GM19239 (cell line): ENCODE measurements at places on chromosomes 4 and X.

DNA sequence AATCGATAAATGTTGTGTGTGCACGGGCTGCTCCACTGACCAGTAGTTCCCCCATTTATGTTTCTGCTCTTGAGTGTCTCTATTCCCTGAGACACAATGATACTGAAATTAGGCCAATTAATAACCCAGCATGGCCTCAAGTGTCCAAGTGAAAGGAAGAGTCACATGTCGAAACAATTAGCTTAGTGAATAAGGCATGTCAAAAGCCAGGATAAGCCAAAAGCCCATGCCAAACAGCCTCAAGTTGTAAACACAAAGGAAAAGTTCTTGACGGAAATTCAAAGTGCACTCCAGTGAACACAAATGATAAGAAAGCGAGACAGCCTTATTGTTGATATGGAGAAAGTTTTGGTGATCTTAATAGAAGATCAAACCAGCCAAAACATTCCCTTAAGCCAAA is 167.1 kb upstream of the C1QTNF7 start:
- DNase-seq: no peak

GRCh38 chr4:16717266-16717970 is 181.0 kb downstream of the LDB2 start:
- DNase-seq: no peak

- no peak for DNase-seq
Measured at GRCh38 chrX:136353526-136354093, 52.8 kb downstream of the ADGRG4 start.

DNA sequence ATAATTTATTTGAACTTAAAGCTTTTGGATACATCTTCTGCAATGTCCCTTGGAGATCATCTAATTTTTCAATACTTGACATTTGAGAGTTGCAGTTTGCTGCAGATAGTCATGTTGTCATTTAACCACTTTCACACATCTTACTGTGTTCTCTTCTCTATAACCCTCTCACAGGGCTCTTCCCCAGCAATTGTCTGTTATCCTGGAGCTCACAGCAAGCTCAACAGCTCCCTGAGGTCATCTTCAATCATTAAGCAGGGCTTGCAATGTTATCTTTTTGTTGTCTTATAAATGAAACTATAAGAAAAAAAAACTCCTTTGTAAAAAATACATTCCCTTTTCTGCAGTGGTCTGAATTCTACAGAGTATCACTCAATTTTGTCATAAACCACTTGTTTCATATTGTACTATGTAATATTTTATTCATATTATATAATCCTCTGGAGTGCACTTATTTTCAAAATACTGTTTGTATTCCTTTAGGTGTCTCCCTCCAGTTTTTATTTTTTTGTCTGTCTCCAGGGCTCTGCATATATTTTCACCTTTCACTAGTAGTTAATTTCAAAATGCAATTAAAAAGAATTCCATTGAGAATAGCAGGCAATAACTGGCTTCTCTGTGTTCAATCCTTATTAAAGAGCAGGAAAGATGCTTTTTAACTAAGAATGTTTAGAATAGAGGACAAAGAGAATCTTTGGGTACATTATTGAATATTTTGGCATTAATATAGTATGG is 106.3 kb upstream of the ARSJ start:
- no peak for DNase-seq

DNA sequence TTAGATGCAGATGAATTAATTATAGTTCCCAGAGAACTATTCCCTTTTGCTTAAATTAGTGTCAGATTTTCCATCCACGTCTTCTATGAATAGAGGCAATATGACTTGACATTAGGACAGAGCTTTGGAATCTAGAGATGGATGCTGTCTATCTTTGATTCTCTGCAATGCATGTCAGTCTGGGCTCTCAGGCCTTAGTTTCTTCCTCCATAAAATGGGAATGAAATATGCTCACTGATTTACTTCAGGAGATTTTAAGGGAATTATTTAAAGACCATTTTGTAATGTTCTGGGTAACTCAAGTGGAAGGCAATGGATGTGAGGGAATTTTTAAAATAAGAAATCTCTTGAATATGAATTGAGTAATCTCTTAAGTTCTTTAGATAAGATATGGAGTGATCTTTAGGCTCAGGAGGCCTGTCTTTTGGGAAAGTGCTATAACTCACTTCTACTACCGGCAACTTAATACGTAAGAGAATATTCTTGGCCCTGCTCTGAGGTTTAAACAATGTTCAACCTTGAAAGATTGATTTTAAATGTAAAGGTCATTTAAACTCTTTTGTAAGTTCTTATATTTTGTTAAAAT is 29.0 kb downstream of the MGST2 start:
- no peak for DNase-seq

DNA sequence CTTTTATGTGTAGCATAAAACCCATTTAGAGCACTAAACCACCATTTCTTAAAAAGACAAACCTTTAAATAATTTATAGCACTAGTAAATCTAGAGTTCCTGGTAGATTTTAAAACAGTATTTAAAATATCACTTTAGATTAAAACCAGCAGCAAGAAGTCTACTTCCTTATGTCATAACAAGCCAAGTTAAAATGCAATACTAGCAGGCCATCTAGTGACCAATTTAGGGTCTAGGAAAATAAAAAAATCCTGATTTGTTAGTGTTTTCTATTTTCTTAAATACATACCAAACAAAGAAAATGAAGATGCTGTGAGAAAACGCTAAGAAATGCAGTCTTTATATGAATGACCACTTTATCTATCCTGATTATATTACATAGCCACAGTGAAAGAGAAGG is 53.9 kb downstream of the PAPSS1 start:
- DNase-seq: no peak

- DNase-seq: no peak
Measured at GRCh38 chr4:160406263-160406825, 1303.5 kb downstream of the RAPGEF2 start.

GRCh38 chr4:107876099-107876498 is 51.4 kb downstream of the SGMS2 start:
- no peak for DNase-seq

GRCh38 chr4:111234939-111235338 is 612.1 kb upstream of the PITX2 start:
- DNase-seq: no peak

- DNase-seq: no peak
Measured at GRCh38 chr4:108097990-108098553, 70.7 kb downstream of the LEF1 start.

DNA sequence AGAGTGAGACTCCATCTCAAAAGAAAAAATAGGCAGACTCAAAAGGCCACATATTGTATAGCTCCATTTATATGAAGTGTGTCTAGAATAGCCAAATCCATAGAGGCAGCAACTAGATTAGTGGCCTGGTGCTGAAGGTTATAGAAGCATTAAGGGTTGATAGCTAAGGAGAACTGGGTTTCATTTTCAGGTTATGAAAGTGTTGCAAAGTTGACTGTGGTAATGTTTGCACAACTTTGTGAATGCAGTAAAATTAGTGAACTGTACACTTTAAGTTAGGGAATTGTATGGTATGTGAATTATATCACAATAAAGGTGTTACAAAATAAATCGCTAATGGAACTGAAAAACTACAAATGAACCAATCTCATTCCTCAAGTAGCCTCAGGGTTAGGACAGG is 28.3 kb downstream of the TXLNG start:
- no peak for DNase-seq

DNA sequence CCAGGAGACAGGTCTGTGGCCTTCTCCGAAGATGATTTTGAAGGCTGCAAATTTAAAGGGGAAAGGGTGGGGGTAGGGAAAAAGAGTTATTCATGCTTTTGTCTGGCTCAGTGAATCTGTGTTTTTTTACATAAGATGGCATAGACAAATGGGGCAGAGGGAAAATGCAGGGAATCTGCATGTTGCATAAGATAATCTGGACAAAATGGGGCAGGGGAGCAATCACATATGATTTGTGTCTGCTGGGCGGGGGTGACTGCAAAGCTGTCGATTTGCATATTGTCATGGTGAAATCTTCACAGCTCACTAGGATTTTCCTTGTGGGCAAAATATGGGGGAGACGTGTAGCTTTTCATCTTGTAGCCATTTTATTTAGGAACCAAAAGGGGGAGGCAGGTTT is 29.4 kb upstream of the GYG2 start:
- DNase-seq: no peak

DNA sequence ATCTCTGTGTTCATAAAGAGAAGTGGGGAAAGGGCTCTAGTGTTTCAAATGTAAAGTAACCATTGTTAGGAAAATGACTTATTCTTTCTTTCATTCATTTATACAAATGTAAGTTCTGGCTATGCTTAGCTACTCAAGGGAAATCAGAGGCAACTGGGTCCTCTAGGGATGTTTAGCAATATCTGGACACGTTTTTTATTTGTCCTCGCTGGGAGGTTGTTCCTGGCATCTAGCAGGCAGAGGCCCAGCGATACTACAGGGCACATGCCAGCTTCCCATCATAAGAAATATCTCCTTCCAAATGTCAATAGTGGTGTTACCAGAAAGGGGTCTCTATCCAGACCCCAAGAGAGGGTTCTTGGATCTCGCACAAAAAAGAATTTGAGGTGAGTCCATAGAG is 150.0 kb downstream of the VCX3A start:
- DNase-seq: no peak

GRCh38 chr4:24056289-24056688 is 166.4 kb upstream of the PPARGC1A start:
- no peak for DNase-seq
